ENCODE measurements at places on chromosomes 16 and 17. TPM values are rescaled to one million over a fixed set of nuclear protein-coding genes. Genes with fewer than 3 reads are reported as not detected.

Gene HLF
- 0.41 TPM for total RNA-seq

Gene TMIGD1
- total RNA-seq = not detected

Gene CD300LD
- not detected for total RNA-seq

Gene MSLN
- total RNA-seq = 0.50 TPM

Gene TEFM
- total RNA-seq = 17.3 TPM

Gene KCTD11
- total RNA-seq = 12.4 TPM

Gene CNGB1
- not detected for total RNA-seq

Gene ZPBP2
- total RNA-seq = not detected

Gene KRT12
- not detected for total RNA-seq

Gene EFCAB5
- not detected for total RNA-seq

Gene PIRT
- total RNA-seq = not detected

Gene SLFN14
- total RNA-seq = not detected

Gene OMG
- total RNA-seq = not detected

Gene WNT9B
- 0.98 TPM for total RNA-seq

Gene ABCA9
- 0.14 TPM for total RNA-seq

Gene MT1M
- total RNA-seq = not detected

Gene VAT1L
- total RNA-seq = 1.1 TPM

Gene KRTAP16-1
- not detected for total RNA-seq

Gene ADGRG1
- 19.7 TPM for total RNA-seq

Gene GOT2
- total RNA-seq = 82.9 TPM

Gene KCTD2
- 27.1 TPM for total RNA-seq

Gene HSD3B7
- 4.6 TPM for total RNA-seq

Gene PPP1R1B
- total RNA-seq = 0.89 TPM

Gene SLFN12L
- total RNA-seq = not detected

Gene FN3K
- 40.4 TPM for total RNA-seq

Gene ZMYND15
- 0.18 TPM for total RNA-seq

Gene LRRC36
- 2.3 TPM for total RNA-seq

Gene SMPD3
- 1.7 TPM for total RNA-seq

Gene ITPRIPL2
- 13.8 TPM for total RNA-seq

Gene ARL6IP1
- total RNA-seq = 176 TPM

Gene TBC1D3H
- total RNA-seq = not detected

Gene SLC38A8
- total RNA-seq = 0.80 TPM

Gene HBM
- total RNA-seq = not detected

Gene TM4SF5
- total RNA-seq = 0.44 TPM

Gene TLCD3B
- total RNA-seq = 1.5 TPM

Gene KCNG4
- not detected for total RNA-seq

Gene SLC2A4
- 2.0 TPM for total RNA-seq

Gene PEX12
- 4.2 TPM for total RNA-seq

Gene CCDC144A
- 1.2 TPM for total RNA-seq

Gene PLLP
- total RNA-seq = 1.6 TPM

Gene ZG16B
- total RNA-seq = not detected

Gene ALOX12B
- total RNA-seq = 0.41 TPM

Gene ACSM5
- not detected for total RNA-seq

Gene CEMP1
- 0.58 TPM for total RNA-seq

Gene GNGT2
- total RNA-seq = not detected

Gene LLGL2
- 235 TPM for total RNA-seq

All from progenitor cell of endocrine pancreas (in vitro differentiated cells).